ENCODE measurements at places on chromosomes 13 and 19.

DNA sequence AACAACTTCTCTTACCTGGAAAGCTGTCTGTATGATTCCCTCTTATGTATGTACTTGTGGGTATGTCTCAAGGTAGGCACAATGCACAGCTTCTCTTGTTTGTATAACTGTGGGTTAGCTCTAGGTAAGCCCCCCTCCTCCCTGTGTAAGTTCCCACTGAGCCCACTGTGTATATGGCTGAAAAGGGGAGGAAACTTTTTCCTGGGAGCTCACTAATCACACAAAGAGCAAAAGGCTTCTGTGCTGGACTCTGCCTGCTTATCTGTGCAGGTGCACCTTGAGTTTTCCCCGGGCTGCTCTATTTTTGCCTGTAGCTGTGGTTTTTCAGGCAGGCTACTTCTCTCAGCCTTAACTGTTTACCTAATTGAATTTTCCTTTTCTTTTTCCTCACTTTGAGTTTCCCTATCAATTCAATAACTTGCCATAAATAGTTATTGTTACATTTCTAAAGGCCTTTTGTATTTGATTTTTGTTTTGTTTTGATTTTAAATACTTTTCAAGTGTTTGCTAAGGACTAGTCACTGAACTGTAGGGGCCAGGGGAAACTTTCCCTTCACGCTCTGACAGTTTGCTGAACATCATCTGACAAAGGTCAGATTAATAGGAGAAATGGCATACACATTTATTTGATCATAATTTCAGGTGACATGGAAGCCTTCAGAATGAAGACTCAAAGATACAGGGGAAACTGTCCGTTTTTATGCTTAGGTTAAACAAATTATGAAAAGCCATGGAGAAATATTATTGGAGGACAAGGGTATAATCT, 423.5 kb upstream of the ATXN8OS start:
- DNase-seq: no peak

DNA sequence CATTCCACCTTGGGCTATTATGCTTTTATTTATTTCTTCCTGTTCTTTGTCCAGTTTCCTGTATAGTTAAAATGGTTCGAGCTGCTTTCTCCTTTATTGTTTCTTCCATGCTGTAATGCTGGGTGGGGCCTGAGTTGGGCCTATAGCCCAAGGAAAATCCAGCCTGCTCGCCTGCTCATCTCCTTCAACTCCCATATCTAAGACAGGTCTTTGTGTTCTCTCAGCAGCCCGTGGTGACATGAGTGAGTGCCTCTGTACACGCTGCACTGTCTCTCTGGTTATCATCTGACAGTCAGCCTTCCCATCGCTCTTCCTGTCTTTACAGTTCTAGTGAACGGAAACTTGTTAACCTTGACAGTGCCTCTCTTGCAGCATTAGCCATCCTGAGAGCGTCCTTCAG, 221.9 kb upstream of the SLC10A2 start:
- DNase-seq: no peak

GRCh38 chr13:23921451-23921888, 24.2 kb upstream of the C1QTNF9B start:
- DNase-seq: peak; percentile 9

DNA sequence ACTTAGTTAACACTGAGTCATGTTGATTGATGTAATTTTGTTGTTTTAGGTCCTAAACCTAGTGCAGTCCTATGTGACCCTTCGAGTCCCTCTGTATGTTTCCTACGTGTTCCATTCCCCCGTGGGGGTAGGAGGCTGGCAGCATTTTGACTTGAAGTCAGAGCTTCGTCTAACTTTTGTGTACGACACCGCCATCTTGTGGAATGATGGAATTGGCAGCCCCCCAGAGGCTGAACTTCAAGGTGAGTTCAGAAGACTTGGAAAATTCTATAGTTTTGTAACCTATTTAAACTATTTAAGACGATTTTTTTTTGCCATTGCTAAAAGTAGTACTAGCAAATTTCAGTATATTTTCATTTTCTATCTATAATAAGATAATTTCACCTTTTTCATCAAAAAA, 117.9 kb downstream of the STOML3 start:
- DNase-seq: peak; percentile 48

DNA sequence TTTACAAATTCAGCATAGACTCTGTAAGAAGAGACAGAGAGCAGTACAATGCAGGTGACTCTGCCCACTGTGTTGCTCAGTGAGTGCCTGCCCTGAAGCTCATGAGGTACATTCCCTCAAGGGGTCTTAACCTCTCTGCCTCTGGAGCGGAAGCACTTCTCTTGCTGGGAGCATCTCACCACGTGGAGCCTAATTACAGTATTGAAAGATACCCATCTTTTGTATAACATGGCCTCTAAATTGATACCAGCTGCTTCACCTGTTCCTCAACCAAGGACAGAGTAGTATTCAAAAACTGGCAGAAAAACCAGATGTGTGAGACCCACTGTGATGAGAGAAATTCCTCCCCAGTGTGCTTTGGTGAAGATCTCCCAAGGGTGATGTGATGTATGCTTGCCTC, 77.1 kb downstream of the SACS start:
- DNase-seq: no peak

- DNase-seq: peak; percentile 85
These were observed 1096.8 kb upstream of the PCDH20 start for GRCh38 chr13:62512194-62513141.

DNA sequence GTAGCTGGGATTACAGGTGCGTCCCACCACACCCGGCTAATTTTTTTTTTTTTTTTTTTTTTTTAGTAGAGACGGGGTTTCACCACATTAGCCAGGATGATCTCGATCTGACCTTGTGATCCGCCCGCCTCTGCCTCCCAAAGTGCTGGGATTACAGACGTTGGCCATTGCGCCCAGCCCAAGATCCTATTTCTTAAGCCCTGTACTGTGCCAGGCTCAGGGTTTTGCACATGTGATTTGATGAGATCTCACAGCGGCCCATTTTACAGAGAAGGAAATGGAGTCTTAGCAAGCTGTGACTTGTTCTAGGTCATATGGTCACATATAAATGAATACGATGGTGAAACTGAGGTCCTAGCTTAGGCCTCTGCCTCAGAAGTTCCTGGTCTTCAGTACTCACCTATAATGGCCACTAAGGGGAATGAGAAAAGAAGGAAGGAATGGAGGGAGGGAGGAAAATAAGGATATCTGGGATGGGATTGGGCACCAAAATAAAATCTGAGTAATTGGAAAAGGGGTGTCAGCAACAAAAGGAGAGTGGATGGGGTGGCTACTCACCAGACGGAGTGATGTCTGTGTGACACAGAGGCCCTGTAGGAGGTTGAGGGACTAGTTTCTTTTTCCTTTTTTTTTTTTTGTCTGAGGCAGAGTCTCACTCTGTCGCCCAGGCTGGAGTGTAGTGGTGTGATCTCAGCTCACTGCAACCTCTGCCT, 1.3 kb downstream of the OSCAR start:
- no peak for DNase-seq

Measured in HEK293T (cell line).